ENCODE measurements at places on chromosomes 1 and 21.

- no peak for DNase-seq
Observed at GRCh38 chr1:33364565-33364918, 43.6 kb upstream of the A3GALT2 start.

- no peak for DNase-seq
Observed at GRCh38 chr1:41325801-41326200, 35.4 kb upstream of the FOXO6 start.

DNA sequence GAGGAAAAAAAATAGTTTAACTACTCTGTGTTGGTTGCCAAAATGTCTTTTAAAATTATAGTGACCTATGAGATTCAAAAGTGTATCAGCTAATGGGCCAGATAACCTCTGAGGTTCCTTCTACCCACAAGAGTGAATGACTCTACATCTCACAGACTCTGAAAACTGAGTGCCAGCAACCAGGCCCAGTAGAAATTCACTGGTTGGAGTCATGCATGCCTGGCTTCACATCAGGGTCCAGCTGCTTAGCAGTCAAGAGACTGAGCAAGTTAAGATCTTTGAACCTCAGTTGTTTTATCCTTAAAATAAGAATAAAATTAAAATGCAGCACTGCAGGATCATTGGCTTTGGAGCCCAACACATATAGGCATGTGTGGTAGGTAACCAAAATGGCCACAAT is 342.6 kb upstream of the NFIA start:
- DNase-seq = no peak

GRCh38 chr1:242196101-242196500 is 197.2 kb upstream of the MAP1LC3C start:
- no peak for DNase-seq

GRCh38 chr1:109395602-109396512 is 1.9 kb downstream of the SORT1 start:
- no peak for DNase-seq

GRCh38 chr1:17551755-17552234 is 12.3 kb downstream of the ARHGEF10L start:
- no peak for DNase-seq

DNA sequence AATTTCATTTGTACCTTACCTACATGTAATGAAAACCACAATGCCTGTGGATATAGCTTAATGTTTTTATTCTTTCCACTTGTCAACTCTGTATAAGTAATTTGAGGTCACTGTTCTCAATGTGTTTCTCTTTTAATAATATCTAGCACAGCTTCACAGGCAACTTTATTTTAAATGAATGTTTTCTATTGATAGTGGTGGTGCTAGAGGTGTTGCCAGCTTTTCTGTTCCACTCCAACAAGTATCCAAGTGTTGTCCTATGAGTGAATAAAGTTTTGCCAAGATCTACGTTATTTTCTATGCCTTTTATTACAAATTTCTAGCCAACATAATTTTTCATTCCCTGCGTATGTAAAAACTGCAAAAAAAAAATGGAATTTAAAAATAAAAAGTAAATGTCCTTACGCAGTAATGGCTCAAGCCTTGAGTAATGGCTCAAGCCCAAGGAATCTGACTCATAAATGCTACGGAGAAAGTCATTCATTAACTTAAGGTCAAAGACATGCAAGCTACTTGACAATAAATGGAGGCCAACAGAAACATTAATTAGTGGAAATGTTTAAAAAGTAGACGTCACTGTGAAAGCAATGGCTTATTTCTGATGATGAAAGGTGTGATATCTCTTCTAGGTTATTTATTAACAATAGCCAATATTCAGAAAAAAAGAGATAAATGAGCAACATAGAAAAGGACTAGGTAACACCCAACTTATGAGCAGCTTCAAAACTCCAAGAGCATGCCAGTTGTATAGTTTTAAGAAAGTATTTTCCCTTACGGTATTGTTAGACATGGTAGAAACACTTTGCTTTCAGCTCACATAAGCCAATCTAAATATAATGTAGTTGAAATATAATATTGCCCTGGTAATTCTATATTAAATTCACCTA is 71.4 kb downstream of the SLC44A5 start:
- DNase-seq = no peak

DNA sequence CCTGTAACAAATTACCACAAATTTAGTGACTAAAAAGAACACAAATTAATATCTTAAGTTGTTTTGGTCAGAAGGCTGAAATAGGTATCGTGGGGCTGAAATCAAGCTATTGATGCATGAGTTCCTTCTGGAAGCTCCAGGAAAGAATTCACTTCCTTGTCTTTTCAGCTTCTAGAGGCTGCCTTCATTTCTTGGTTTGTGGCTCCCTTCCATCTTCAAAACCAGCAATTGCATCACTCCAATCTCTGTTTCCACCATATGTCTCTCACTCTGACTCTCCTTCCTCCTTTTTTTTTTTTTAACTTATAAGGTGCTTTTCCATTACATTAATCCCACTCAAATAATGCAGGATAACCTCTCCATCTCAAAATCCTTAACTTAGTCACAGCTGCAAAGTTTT is 78.4 kb downstream of the OLFM3 start:
- no peak for DNase-seq

DNA sequence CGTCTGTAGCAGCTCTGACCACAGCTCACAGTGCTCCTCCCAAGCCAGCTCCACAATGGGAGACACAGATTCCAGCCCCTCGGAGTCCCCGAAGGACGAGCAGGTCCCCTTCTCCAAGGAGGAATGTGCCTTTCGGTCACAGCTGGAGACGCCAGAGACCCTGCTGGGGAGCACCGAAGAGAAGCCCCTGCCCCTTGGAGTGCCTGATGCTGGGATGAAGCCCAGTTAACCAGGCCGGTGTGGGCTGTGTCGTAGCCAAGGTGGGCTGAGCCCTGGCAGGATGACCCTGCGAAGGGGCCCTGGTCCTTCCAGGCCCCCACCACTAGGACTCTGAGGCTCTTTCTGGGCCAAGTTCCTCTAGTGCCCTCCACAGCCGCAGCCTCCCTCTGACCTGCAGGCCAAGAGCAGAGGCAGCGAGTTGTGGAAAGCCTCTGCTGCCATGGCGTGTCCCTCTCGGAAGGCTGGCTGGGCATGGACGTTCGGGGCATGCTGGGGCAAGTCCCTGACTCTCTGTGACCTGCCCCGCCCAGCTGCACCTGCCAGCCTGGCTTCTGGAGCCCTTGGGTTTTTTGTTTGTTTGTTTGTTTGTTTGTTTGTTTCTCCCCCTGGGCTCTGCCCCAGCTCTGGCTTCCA is 22.9 kb upstream of the VPS13D start:
- DNase-seq = no peak

GRCh38 chr1:63828322-63829044 is 54.7 kb downstream of the ROR1 start:
- no peak for DNase-seq

DNA sequence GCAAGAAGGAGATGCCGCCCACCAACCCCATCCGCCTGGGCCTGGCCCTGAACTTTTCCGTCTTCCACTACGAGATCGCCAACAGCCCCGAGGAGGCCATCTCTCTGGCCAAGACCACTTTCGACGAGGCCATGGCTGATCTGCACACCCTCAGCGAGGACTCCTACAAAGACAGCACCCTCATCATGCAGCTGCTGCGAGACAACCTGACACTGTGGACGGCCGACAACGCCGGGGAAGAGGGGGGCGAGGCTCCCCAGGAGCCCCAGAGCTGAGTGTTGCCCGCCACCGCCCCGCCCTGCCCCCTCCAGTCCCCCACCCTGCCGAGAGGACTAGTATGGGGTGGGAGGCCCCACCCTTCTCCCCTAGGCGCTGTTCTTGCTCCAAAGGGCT is 732 bp downstream of the SFN start:
- no peak for DNase-seq

DNA sequence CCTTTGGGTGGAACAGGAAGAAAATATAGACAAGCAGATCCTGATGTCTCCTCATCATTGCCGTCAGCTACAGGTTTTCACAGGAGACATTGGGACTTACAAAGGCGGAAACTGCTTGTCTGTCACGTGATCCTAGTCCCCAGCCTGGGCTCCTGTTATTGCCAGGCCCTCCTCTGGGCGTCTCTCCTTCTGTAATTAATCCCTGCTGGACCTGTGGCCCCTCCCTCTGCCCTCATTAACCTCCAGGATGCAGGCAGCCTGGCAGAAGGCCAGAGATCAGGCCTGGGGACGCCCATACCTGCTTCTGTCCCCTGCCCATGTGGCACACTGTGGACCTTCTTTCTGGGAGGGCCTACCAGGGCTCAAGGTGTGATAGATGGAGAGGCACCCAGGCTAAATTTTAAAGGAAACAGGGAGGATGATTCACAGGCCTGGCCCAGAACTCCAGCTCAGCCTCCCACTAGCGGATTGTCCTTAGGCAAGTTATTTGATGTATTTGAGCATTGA is 2.4 kb downstream of the S100A5 start:
- no peak for DNase-seq

DNA sequence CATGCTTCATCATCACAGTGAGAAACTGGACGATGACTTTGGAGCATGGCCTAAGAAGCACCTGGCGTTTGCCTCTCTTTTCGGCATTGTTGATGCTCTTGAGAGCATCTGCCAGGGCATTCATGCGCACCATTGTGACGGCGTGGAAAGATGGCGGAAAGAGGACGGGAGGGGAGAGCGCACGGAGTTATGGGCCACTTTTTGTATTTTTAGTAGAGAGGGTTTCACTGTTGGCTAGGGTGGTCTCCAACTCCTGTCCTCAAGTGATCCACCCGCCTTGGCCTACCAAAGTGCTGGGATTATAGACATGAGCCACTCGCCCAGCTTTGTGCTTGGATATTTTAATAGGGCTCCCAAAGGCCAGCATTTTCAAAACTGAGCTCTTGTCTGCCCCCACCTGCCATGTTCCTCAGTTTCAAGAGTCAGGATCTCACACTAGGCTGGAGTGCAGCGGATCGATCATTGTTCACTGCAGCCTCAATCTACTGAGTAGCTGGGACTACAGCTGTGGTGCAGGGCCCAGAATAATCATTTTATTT is 5.3 kb downstream of the RPS8 start:
- DNase-seq = no peak

DNA sequence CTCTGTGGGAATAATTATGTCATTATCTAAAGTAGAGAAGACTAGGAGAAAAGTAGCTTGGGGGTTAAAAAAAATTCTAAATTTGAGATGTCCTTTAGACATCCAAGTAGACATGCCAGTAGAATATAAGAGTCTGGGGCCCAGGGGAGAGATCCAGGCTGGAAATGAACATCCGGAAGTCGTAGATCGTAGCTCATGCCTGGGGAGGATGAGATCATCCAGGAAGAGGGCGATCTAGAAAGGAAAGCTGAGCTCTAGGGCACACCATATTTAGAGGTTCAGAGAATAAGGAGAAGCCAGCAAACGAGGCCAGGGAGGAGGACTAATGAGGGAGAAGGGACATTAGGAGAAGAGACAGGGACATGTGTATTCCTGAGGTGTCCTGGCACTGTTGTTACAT is 12.2 kb downstream of the NGF start:
- no peak for DNase-seq

GRCh38 chr1:28855469-28855951 is 43.5 kb downstream of the OPRD1 start:
- no peak for DNase-seq

- no peak for DNase-seq
Observed at GRCh38 chr1:20182415-20182814, 3.5 kb upstream of the UBXN10 start.

DNA sequence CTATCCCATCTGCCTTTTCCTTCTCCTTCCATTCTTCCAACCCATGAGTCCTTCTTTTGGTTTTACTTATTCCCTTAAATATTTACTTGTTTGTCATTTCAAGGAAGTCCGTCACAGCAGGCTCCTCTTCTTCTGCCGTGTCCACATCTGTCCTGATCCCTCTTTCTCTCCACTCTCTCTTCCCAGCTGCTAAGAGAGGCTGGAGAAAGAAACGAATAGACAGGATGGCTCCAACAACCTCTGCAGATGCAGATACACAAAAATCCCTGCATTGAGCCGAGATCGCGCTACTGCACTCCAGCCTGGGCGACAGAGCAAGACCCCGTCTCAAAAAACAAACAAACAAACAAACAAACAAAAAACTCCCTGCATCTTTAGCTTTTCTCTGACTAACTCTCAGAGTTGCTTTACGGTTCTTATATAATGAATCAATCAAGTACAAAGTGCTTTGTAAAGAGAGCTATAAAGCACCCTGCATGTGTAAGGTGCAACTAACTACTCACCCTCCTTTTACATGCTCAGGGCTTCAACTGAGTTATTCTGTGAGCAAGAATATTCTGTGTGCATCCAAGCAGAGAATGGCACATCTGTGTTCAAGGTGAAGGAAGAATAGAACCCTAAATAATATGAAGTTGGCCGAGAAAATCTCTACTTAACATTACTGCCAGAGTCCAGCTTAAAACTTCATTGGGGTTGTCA is 3.8 kb upstream of the SAMD13 start:
- no peak for DNase-seq

GRCh38 chr21:44785620-44786335 is 15.8 kb downstream of the UBE2G2 start:
- DNase-seq = no peak

- no peak for DNase-seq
Observed at GRCh38 chr1:226411619-226412018, 3.7 kb upstream of the PARP1 start.

- DNase-seq = no peak
Observed at GRCh38 chr1:228072658-228073043, 9.9 kb upstream of the ARF1 start.

- DNase-seq = no peak
Observed at GRCh38 chr1:117709249-117709691, 103.4 kb downstream of the TENT5C start.

- no peak for DNase-seq
Observed at GRCh38 chr1:231121533-231121932, 40.3 kb upstream of the TRIM67 start.

DNA sequence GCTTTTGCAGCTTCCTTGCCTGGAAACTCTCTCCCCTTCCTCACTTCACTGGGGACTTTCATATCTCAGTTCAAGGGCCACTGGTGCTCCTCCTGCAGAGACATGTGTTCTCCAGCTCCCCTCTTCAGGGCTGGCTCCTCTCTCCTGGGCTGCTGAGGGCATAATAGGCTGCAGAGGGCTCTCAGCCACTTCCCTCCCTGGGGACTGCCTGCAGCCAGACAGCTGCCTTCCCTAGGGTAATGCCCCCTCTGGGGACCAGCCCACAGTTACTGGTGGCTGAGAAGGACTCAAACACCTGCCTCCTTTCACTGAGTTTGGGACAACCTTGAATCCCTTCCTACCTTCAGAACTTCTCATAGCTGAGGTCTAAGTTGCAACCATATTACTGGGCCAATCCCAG is 104.8 kb upstream of the POU3F1 start:
- no peak for DNase-seq

DNA sequence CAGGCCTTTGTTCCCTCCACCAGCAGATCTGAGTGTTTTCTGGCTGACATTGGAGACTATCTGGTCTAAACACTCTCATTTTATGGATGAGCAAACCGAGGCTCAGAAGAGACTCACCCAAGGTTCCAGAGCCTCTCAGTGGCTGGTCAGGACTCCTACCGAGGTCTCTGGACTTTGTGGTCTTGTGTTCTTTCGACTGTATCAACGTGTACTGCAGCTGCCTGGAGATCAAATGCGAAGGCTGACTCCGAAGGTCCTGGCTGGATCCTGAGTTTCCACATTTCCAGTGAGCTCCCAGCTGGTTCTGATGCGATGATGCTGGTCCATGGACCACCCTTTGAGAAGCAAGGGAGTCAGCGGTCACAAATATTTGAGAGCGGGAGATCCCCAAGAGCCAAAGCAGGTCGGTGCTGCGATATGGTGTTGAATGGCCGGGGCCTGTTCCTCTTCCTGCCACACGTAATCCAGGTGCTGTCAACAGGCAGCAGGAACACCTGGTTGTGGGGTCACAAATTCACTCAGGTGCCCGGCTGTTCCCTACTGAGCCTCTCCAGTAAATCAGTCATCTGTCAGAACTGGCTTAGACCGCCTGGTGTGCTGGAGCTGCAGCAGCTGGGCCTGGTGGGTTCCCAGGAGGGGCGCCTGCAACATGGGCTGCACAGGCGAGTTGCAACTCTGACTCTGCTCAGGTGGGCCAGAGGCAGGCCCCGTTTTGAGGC is 94.8 kb upstream of the USP24 start:
- peak; percentile 37 for DNase-seq
